Activated naive CD4-positive, alpha-beta T cell treated with anti-CD3 and anti-CD28 coated beads for 36 hours (primary cell): ENCODE measurements at places on chromosomes 6 and 20. TPM values are rescaled to one million over a fixed set of nuclear protein-coding genes. Genes with fewer than 3 reads are reported as not detected.

OTOR gene
- total RNA-seq: not detected

DYNLRB1 gene
- total RNA-seq: 92.9 TPM

TTK gene
- 51.1 TPM for total RNA-seq

AIF1 gene
- total RNA-seq: 129 TPM

FRK gene
- not detected for total RNA-seq

MEI4 gene
- total RNA-seq: not detected

GRCh38 chr6:121896771-121897170 is 461.3 kb downstream of the GJA1 start:
- H3K4me1 ChIP-seq: no peaks in the 10 kb centered on the region
- H3K4me3 ChIP-seq: no peak overlapping the region
- no peak for DNase-seq

DNA sequence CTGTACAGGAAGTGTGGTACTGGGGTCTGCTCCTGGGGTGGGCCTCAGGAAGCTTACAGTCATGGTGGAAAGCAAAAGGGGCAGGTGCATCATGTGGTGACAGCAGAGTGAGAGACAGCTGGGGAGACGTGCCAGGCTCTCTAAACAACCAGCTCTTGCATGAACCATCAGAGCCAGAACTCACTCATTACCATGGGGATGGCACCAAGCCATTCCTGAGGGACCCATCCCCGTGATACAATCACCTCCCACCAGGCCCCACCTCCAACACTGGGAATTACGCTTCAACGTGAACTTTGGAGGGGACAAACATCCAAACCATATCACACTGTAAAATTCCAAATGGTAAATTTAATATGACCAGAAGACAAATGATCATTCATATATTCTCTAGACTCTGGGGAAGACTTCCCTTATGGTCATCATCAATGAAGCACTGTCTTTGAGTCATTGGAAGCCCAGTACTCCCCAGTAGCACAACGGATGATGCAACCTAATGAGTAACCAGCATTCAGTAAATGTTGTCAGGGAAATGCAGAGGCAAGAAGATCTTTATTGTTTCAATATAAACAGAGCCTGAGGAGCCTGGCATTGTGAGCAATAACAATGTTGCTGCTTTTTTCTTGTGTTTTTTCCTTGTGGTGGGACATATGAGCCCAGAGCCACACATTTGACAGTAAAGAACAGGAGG is 48.2 kb upstream of the RALY start:
- H3K27me3 ChIP-seq: no peaks in the 10 kb centered on the region
- H3K4me1 ChIP-seq: no peaks in the 10 kb centered on the region
- DNase-seq: no peak
- H3K27ac ChIP-seq: no peak overlapping the region
- H3K36me3 ChIP-seq: peaks cover 4% of the 10 kb centered on the region
- H3K4me3 ChIP-seq: no peak overlapping the region

GRCh38 chr6:91412532-91412931 is 825.7 kb upstream of the MAP3K7 start:
- no peak overlapping the region for H3K27ac ChIP-seq
- no peaks in the 10 kb centered on the region for H3K36me3 ChIP-seq
- H3K27me3 ChIP-seq: no peaks in the 10 kb centered on the region
- H3K4me3 ChIP-seq: no peak overlapping the region
- DNase-seq: no peak

DNA sequence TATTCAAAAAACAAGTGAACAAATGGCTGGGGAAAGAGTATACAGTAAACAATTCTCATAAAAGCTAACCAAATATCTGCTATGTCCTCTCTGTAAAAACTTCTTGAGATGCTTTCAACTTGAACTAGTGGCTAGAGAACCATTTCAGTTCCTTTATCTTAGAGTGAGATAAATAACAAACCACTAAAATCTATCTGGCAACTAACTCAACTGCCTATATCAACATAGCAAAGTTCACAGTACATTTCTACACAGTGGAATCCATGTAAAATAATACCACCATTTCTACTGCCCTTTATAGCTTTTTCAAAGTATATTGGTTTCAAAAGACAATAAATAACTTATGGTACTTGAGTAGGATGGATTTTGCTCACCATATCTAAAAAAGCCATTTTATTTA is 95.1 kb downstream of the MMS22L start:
- no peaks in the 10 kb centered on the region for H3K27me3 ChIP-seq
- peaks cover 2% of the 10 kb centered on the region for H3K36me3 ChIP-seq
- H3K4me1 ChIP-seq: no peaks in the 10 kb centered on the region

DNA sequence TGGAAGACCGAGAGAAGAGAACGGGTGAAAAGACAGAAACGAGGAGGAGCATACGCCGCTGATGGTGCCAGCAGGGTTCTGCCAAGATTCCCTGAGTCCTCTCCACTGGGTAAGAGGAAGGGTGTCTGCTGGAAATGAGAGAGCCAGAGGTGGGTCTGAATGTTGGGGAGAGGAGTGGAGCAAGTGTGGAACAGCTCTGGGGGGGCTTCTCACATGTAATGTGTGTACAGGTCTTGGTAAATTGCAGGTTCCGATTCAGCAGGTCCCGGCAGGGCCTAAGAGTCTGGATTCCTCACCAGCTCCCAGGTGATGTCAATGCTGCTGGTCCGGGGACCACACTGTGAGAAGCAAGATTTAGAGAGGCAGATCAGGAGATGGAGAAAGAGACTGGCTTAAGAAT is 1.5 kb upstream of the EBF4 start:
- H3K36me3 ChIP-seq: peaks cover 3% of the 10 kb centered on the region
- peak overlapping the region; percentile 75 for H3K4me3 ChIP-seq
- H3K27me3 ChIP-seq: peaks cover 34% of the 10 kb centered on the region
- peaks cover 15% of the 10 kb centered on the region for H3K4me1 ChIP-seq
- no peak for DNase-seq
- no peak overlapping the region for H3K27ac ChIP-seq

GRCh38 chr6:137097057-137097456 is 52.3 kb upstream of the IL20RA start:
- no peak overlapping the region for H3K27ac ChIP-seq
- DNase-seq: no peak
- H3K36me3 ChIP-seq: no peaks in the 10 kb centered on the region
- H3K4me1 ChIP-seq: peaks cover 13% of the 10 kb centered on the region

GRCh38 chr6:155832596-155832995 is 377.0 kb upstream of the NOX3 start:
- no peak overlapping the region for H3K4me3 ChIP-seq
- H3K4me1 ChIP-seq: no peaks in the 10 kb centered on the region

DNA sequence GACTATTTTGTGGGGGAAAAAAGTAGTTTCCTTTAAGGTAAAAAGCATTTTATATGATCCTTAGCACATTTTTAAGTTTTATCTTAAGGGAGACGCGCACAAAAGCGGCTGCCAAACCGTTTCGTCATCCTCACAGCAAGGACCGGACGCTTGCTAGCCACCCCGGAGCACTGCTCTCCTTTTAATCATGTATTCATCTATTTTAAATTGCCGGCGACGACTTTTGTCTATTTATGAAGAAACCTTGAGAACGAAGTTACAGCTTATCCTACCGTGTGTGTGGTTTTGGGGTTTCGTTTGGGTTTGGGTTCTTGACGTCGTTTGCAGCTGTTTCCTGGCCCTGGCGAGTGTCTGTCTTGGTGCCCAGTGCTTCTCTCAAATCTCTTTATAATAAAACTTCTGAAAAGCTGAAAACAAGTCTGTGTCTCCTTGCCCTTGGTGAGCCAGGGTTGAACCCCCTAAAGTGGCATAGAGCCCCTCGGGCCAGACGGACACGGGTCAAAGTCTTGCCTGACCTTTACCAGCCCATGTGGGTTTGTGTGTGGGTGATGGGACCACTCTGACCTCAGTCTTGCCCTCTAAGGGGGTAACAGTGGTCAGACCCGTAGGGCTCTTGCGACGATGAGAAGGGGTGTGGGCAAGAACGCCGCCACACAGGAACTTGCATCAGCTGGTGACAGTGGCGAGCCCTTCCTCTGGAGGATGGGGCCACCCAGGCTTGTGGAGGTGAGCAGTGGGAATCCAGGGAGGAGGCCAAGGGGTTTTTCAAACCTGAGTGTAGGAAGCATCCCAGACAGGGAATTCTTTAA is 117.6 kb downstream of the JPH2 start:
- H3K4me1 ChIP-seq: peaks cover 66% of the 10 kb centered on the region
- peak; percentile 79 for DNase-seq
- H3K27ac ChIP-seq: peak overlapping the region; percentile 90
- peak overlapping the region; percentile 72 for H3K4me3 ChIP-seq
- no peaks in the 10 kb centered on the region for H3K36me3 ChIP-seq
- H3K27me3 ChIP-seq: no peaks in the 10 kb centered on the region

GRCh38 chr6:109225946-109226345 is 130.6 kb downstream of the CEP57L1 start:
- no peaks in the 10 kb centered on the region for H3K36me3 ChIP-seq
- no peak for DNase-seq
- no peak overlapping the region for H3K27ac ChIP-seq
- H3K4me3 ChIP-seq: no peak overlapping the region

GRCh38 chr6:156175971-156176421 is 601.2 kb upstream of the ARID1B start:
- H3K27me3 ChIP-seq: no peaks in the 10 kb centered on the region
- no peak overlapping the region for H3K27ac ChIP-seq
- H3K4me3 ChIP-seq: no peak overlapping the region
- H3K36me3 ChIP-seq: no peaks in the 10 kb centered on the region
- DNase-seq: no peak
- peaks cover 16% of the 10 kb centered on the region for H3K4me1 ChIP-seq

GRCh38 chr6:154909821-154910220 is 85.3 kb upstream of the TIAM2 start:
- no peak for DNase-seq
- no peaks in the 10 kb centered on the region for H3K27me3 ChIP-seq
- no peaks in the 10 kb centered on the region for H3K4me1 ChIP-seq
- no peak overlapping the region for H3K4me3 ChIP-seq
- H3K27ac ChIP-seq: no peak overlapping the region

DNA sequence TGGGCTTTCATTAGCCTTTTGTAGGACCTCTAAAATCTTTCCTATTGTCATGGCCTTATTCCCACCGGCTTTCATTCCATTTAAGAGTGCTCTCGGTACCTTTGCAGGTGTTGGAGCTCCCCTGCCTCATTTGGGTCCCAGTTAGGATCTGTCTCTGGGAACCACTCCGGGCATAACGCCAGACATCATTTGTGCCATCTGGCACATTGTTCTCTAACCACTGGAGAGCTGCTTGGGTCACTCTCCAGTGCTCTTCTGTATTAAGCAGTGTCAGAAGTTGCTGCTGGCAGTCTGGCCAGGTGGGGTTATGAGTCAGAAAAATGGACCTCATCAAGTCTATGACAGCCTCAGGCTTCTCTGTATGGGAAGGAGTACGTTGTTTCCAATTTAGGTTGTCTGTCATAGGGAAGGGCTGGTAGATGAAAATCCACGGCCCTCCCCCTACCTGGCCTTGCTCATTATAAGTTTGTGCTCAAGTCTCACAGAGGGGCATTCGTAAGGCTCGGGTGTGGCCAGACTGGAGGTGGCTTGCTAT is 62.9 kb upstream of the MOCS1 start:
- no peak for DNase-seq
- no peak overlapping the region for H3K4me3 ChIP-seq
- peaks cover 4% of the 10 kb centered on the region for H3K36me3 ChIP-seq
